ENCODE measurements at places on chromosomes 13 and 19.
A peak's percentile ranks its signal among the peaks of the same experiment; 100 is the strongest.

- DNase-seq: peak; percentile 40
Measured at GRCh38 chr19:35641515-35642151, at the start of gene ETV2. ETV2 (plus strand) TSS chr19:35641745; CDS start chr19:35642461, 716 bp downstream.

- no peak for DNase-seq
Measured at GRCh38 chr19:51094696-51095279, 12.1 kb upstream of the KLK14 start.

GRCh38 chr19:55426042-55426441, 17.1 kb downstream of the SHISA7 start:
- no peak for DNase-seq

GRCh38 chr19:39557811-39558623, 18.1 kb upstream of the EID2 start:
- no peak for DNase-seq

DNA sequence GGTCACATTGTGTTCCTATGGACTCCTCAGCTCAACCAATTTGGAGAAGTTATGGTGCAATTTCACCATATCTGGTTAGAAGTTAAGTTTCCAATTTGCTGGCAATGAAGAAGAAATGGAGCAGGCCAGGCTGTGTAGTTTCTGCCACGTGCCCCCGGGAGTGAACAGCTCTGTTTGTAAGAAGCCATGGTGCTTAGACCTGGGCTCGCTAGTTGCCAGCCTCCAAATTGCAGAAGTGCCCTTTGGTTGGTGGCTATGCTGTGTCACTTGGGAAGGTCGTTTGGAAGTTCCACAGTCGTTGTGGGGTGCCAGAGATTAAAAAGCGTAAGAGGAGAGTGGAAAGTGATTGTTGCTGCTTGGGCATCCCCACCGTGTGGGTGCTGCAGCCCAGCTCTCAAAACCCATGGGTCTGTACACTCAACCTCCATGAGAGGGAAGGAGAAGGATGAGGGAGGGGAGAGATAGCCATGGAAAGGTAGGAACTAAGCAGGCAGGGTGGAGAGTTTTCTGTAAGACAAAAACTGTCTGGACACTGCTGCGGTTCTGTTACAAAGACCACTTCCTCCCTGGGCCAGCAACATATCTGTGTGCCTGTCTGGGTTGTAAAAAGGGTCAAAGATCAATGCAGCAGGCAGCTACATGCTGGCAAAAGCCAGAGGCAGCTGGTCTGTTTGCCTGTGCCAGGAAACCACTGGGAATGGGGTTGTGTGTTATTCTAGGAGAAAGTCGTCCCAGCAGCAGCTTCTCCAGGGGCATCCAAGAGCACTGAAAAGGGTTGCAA, 10.8 kb downstream of the ALOX5AP start:
- DNase-seq: no peak

GRCh38 chr19:57803594-57804325, 11.0 kb downstream of the ZNF552 start:
- DNase-seq: no peak

GRCh38 chr13:32538621-32539246, at the start of gene N4BP2L2:
N4BP2L2 (minus strand) TSS chr13:32538795; CDS start chr13:32537027, 1,768 bp downstream.
- peak; percentile 72 for DNase-seq

DNA sequence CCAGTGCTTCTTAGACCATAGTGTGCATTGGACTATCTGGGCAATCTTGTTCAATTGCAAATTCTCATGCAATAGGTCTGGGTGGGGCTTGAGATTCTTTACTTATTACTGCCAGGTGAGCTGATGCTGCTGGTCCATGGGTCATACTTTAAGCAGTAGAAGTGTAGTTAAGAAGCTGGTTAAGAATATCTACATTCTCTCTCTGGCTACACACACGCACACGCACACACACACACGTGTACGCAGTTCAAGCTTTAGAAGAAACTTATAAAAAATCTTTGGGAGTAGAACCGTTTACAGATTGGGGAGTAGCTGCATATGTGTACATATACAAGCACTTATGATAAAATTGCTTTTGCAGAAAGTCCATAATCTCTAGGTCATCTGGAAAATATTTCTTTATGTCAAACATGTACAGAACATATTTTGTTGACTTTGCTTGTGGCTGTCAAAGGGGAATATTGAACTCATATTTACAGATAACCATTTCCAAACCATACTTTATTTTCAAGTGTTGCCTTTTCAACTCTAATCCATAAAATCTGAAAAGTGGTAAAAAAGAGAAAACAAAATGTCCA, 99.7 kb downstream of the GPC6 start:
- DNase-seq: no peak

- no peak for DNase-seq
Measured at GRCh38 chr19:30008169-30008568, 66.1 kb downstream of the URI1 start.

DNA sequence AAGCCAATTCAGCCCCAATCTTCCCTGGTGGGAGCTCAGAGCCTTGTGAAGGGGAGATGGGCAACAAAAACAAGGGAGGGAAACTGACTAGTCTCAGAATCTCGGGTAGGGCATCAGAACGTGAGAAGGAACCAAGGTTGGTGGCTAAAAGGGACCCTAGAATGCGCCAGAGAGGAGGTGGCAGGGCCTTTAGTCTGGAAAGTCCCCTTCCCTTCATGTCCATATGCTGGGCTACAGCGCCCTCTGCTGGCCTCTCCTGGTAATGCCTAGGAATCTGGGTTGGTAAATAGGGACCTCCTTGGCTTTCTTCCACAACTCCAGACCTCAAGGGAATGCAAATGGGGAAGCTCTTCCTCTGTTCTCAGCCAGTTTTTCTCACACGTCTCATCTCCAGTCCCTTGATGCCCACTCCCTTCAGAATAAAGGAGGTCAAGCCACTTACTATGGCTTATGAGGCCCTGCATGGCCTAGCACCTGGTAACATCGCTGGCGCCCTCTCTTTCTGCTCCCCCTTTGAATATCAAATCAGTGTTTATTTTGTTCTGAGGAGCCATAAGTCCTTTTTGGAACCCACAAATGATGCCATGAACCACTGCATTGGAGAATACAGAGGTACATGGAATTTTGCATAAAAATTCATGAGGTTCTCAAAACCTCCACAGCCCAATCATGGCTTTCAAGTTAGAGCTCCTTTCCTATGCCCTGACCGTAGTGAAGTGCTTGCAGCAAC, 1.4 kb upstream of the CCDC97 start:
- peak; percentile 79 for DNase-seq

DNA sequence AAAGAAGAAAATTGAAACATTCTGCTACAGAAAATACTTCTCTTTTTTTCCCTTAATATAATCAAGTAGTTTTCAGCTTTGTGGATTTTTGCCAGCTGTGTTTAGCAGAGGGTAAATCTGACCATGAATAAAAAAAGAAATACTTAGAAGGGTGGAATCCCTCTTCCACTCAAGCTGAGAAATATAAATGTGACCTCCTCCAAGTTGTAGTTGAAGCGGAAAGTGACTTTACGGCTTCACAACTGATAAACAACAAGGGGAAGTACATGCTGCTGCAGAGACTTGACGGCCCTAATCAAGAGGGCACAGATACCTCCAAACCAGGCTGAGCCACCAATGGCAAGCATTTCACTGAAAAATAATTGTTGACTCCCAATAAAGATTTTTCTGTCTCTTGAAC, 785.0 kb downstream of the SLITRK5 start:
- no peak for DNase-seq

DNA sequence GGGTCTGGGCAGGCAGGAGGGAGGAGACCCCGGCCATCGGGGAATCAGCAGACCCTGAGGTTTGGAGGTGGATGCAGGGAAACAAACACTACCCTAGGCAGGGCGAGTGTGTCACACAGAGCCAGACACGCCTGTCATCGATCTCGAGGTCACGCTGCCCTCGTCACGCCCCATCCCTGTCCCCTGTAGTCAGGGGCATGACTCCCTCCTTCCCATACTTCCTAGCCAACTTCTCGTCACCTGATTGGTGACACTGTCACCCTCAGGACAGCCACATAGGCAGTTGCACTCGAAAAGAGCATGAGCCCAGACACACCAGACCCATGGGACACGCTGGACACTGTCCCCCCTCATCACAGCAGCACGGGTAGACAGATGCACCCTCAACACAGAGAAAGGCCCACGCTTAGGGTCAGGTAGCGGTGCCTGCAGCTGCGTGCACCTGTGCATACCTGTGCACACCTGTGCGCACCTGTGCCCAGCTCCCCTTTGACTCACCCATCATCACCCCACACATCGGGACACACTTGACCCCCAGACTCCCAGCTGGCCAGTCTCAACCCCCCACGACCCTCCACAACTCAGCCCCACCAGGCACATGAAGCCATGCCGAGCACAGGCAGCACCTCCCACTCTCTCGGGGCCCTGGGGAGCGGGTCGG, 11.9 kb downstream of the CILP2 start:
- no peak for DNase-seq

DNA sequence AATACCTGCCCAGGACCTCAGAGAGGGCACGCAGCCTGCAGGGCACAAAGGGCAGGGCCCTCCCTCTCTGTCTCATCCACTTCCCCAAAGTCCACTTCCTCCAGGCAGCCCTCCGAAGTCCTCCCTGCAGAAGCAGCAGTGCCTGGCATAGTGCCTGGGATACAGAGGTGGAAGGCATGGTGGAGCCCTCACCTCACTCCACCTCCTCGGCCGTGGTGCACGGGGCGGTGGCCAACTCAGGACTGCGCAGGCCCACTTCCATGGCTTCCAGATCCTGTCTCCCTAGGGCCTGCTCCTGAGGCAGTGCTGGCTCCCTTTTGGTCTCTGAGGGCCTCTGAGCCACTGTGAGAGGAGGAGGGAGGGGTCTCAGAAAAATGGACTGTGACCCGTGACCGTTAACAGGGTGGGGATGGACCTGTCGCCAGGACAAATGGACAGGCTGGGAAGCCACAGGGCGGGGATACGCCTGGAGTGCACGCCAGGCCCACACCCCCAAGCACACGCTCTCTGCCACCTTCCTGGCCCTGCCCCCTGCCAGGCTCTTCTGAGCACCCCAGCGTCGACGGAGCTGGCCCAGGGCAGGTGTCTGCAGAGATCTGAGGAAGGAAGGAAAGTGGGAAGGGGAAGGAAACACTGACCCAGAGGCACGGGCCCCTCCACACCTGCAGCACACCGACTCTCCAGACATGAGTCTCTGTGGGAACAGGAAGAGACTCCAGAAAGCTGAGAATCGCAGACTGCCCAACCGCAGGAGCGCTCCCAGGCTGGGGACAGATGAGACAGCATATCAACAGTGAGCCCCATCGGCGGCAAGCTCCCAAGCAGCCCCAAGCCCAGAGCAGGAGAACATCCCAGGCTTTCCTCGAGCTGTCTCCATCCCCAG, 8.4 kb downstream of the REXO1 start:
- DNase-seq: no peak

DNA sequence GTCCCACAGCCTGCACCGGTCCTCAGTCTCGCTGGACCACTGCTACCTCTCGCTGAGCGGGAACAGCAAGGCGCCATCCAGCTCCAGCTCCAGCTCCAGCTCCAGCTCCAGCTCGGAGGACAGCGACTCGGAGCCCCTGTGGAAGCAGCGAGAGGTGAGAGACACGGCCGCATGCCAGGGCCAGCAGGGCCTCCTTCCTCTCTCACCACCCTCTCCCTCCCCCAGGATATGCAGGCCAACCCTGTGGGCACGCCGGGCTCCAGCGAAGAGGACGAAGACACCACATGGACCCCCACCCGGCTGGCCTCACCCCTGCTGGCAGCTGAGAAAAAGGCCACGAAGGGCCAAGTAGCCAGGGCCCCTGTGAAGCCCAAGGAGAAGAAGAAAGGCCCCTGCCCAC, 7.3 kb downstream of the SIX5 start:
- no peak for DNase-seq

GRCh38 chr13:42580644-42581043, 6.7 kb downstream of the TNFSF11 start:
- DNase-seq: no peak

DNA sequence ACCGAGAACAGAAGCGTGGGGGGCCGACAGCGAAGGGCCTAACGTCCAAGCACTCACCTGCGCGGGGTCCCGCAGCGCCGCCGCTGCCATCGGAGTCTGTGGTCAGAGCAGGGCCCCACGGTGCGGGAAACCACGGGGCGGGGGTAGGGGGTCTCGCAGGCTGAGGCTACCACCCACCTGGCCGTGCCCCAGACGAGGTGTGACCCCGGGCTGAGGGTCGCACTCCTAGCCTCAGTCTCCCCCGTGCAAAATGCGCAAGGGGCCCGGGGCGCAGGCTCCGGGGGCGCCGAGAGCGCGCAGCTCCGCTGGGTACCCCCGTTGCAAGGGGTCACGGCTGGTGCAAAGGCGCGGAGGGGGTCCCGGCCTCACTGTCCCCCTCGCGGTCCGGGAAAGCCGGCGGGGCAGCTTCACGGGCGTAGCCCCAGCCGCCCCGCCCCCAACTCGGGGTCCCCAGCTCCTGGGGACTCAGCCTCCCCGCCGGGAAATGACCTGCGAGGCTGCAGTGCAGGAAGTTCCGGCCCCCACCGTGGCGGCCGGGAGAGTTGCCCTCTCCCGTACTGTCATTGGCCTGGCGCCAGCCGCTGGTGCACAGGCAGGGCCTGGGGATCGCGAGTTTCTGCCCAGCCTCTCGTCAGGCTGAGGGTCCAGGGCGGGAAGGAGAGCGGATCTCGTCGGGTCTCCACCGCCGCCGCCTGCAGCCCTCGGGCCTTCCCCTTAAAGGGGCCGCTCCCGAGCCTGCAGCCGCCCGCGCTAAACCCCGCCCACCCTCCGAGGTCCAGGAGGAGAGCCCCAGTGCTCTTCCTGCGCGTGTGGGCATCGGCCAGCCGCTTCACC, at the start of gene ZNF792:
Gene ZNF792 (minus strand): TSS at position 657 of the 834 bp plus-strand sequence. CDS start 567 bp downstream, at position 90.
- DNase-seq: peak; percentile 51

- DNase-seq: no peak
Measured at GRCh38 chr19:9917321-9917720, 19.0 kb downstream of the OLFM2 start.

- no peak for DNase-seq
Measured at GRCh38 chr13:33184530-33184929, 101.0 kb downstream of the STARD13 start.

DNA sequence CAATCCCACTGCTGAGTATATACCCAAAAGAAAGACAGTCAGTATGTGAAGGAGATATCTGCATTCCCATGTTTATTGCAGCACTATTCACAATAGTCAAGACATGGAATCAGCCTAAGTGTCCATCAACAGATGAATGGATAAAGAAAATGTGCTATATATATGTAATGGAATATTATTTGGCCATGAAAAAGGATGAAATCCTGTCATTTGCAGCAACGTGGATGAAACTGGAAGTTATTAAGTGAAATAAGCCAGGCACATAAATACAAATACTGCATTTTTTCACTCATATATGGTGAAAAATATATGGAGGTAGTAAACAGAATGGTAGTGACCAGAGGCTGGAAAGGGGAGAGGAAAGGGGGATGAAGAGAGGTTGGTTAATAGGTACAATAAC, 188.9 kb upstream of the SERP2 start:
- no peak for DNase-seq

All from stimulated activated CD8-positive, alpha-beta memory T cell treated with anti-CD3 and anti-CD28 coated beads, Interleukin-2, amount 100 ng/mL, for 48 hours (primary cell).